ENCODE measurements at places on chromosomes 2 and 18.

DNA sequence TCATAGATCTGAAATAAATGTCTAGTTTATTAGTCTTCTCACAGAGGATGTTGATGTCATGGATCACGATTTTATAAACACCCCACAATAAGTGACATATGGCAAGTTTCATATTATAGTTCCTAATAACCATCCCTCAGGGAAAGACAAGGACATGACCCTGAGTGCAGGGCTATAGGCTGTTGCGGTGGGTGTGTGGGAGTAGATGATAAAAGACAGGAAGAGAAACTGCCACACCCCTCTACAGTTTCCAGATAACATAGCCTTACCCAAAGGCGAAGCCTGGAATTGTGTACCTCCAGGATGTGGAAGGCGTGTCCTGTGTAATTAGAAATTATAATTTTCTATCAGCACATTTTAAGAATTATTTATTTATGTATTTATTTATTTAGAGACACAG, 2.4 kb upstream of the NEDD4L start:
- DNase-seq = no peak

DNA sequence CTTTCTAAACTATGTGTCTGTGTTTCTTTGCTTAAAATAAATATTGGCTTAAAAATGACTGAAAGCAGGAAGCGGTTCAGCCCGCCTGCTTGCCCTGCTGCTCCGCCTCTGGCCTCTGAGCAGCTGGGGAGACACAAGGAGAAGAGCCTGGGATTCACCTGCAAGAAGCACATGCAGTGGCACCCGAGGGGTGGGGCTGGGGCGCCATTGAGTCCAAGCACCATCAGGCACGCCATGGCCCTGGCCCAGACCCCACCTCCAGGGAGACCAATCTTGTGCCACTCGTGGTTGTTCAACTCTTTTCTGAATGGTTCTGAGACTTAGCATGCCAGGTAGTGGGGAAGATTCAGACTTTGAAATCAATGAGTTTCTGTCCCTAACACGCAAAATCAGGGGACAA, 495.5 kb upstream of the MYT1L start:
- DNase-seq = no peak

DNA sequence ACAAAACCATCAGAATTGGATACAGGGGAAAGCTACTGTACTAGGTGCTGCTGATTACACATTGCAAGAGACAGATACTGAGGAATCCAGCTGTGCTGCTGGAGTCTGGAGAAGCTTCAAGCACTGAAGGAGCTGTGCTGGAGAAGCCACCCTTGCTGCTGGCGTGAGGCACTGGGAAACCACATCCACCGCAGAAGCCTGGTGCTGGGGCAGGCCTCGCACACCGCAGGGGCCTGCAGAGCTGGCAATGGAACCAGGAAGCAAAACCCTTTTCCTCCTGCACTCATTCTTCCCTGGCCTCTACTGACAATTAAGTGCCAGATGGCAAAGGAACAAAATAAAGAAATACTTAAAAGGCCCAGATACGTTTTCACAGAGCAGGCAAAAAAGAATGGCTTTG, 94.4 kb upstream of the MSH6 start:
- DNase-seq = no peak

GRCh38 chr18:35422237-35422636, 45.1 kb upstream of the ZNF396 start:
- no peak for DNase-seq

DNA sequence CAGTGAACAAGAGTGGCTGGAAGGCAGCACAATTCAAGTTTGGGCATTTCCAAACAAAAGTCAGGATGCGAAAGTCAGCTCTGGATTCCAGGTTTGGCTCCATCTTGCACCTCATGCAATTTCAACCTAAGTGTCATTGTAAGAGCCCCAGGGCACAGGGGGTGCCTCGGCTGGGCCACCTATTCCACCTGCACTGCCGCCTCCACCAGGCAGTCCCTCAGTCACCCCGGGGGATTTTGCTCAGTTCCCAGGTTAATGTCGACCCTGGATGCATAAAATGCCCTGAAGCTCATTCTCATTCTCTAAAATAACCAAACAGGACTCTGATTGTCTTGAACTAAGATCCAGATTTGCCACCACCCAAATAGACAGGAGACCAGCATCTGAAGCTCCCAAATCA, 77.6 kb downstream of the EDAR start:
- DNase-seq = no peak

DNA sequence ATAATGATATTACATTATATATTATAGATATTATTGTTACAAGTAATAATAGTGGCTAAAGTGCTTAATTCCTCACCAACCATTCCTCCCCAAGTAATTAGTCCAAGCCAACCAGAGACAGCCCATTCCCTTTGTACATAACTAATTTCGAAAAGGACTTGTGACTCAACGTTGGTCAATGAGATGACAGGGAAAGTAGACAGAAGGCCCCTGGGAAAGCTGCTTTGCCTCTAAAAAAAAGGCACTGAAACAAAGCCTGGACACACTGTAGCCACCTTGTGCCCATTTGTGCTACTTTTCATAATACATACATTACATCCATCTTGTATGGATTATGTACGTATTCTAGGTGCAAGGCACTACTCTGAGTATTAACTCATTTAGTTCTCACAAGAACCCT, 28.8 kb downstream of the COLEC12 start:
- no peak for DNase-seq

DNA sequence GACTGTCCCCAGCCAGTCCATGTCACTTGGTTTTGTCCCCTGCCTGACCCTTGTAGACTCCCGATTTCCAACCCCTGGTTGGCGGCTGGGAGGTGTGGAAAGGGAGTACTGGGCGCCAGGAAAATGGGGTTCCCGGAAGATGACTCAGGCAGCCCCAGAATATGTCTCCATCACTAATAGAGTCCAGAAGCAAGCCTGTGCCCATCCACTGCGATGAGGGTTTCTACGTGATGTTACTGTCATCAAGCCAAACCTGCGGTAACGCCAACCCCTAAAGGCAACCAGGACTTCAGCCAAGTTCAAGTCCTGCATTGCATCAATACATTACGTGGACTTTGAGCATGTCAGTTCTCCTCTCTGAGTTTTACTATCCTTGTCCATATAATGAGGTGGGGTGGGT, 62.0 kb upstream of the TAF1B start:
- DNase-seq = no peak

- DNase-seq = no peak
Measured at GRCh38 chr2:236871500-236872001, 214.1 kb upstream of the COPS8 start.

DNA sequence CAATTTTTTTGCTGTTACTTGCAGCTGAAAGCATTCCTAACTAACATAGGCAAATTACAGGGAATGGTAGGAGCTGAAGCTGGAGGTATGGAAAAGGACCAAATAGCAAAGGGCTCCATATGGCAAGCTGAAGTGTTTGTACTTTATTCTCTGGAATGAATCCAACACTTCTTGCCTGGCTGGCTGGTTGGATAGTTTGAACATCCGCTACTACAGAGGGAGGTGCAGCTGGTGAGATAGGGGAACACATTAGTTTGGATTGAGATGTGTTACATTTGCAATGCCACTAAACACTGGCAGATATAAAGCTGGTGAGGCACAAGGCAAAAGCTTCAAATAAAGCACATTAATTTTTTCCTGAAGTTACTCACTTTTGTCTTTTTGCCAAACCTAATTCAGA, 291.5 kb downstream of the SP3 start:
- no peak for DNase-seq

GRCh38 chr2:199797431-199798403, 53.3 kb downstream of the FTCDNL1 start:
- DNase-seq = no peak

- DNase-seq = no peak
Measured at GRCh38 chr2:170503563-170503962, 211.6 kb upstream of the SP5 start.

DNA sequence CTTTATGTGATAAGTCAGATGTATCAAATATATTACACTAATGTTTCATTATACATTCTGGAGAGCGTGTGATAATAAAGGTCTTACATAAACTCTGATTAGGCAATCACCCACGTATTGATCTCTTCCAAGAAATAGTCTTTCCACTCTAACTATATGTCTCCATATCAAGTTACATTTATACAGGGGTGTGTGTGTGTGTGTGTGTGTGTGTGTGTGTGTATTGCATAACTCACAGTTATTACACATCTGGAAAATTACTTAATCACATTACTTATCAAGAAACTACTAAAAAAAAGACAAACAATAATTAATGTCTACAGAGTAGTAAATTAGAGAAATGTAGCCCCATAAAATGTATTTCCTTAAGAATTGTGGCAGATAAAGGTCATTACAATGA, 339.8 kb downstream of the CDH19 start:
- no peak for DNase-seq

DNA sequence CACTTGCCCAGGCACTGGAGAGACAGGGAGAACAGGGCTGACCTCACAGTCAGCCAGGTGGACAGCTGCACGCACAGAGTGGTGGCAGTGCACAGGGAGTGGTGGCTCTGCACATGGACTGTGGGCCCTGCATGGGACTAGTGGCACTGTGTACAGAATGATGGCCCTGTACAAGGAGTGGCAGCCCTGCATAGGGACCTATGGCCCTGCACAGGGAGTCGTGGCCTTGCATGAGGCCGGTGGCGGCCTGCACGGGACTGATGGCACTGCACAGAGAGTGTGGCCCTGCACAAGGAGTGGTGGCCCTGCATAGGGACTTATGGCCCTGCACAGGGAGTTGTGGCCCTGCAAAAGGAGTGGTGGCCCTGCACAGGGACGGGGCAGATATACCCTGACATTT, 19.1 kb upstream of the STEAP3 start:
- DNase-seq = no peak

- no peak for DNase-seq
Measured at GRCh38 chr2:221437056-221437455, 135.0 kb downstream of the EPHA4 start.

- DNase-seq = no peak
Measured at GRCh38 chr2:213036836-213037235, 114.6 kb downstream of the IKZF2 start.

GRCh38 chr2:48677450-48677849, 59.8 kb downstream of the GTF2A1L start:
- DNase-seq = no peak

DNA sequence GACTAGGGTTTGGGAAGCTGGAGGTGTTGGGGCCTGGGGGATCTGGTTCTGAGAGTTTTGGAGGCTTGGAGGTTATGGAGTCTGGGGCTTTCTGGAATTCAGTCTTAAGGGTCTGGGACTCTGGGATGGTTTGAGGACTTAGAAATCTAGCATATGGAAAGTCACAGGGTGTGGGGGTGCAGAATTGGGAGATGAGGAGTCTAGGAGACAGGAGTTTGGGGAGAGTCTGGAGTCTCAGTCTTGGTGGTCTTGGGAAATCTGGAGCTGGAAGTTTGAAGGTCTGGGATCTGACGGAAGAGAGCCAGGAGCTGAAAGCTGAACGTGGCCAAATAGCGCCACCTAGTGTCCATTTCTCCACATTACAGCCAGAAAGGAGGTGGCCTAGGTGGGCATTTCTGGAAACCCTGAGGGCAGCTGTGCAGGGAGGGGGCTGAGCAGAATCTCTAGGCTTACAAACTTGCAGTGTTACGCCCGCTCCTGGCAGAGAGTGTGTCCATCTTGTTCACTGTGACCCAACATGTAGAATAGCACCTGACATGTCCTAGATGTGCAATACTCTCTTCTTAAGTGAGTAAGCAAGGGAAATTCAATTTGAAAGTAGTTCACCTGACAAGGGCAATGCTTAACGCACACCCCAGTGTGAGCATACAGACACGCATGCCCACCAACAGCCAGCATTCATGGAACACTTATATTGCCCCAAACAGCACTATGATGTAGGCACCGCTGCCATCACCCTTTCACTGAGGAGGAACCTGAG, 204.8 kb downstream of the TFCP2L1 start:
- DNase-seq = peak; percentile 10

DNA sequence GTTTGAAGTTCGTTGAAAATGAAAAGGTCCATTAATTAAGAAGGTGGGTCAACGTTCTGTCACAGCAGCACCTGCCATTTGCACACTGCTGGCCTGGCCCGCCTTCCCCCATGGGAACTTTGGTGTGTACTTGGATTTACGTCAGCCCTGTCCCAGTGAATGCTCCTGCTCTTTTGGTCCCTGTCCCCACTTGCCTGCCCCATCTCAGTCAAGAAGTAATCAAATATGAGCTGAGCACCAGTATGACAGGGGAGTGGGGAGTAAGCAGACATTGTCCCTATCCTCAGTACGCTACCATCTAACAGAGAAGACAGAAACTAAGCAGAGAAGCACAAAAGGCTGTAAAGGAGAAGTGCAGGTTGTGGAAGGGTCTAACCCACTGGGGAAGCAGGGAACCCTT, 65.1 kb downstream of the SLC4A3 start:
- DNase-seq = no peak

GRCh38 chr2:240255811-240256703, 115.6 kb upstream of the OTOS start:
- no peak for DNase-seq

DNA sequence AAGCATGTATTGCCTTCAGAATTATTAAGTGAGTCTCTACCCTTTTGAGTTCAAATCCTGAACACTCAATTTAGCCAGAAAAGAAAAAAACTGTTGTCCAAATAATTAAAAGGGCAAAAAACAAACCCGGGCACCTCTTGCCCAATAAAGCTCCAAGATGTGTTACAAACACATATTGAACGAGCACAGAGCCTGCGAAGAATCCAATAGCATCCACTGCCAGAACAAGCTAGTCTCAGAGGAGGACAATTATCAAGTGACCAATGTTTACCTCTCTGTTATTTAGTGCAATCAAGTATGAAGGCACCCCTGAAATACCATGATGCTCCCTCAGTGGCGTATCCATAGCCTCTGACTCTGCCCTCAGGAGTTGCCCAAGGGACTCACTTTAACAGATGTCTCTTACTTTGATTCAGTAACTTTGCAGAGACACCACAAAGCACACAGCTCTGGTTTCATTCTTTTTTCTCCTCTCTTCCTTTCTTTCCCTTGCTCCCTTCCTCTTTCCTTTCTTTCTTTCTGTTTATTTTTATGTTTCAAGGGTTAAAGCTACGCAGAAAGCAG, 93.5 kb upstream of the SPATS2L start:
- no peak for DNase-seq

DNA sequence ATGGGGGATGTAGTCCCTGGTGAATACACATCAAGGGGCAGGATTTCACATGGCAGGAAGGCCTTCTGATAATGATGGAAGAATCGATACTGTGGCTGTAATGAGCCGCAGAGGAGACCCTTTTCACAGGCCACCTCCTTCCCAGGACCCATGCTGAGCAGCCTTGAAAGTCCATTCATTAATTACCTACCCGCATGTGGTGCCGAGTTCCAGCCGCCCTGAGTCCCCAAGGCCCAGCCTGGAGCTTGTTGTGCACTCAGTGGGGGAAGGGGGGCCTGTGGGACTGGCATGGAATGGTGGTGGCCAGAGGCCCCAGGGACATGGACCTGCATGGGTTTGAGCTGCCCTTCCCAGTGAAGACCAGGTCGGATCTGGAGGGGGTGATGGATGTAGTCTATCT, 25.5 kb downstream of the ASB18 start:
- DNase-seq = no peak

- no peak for DNase-seq
Measured at GRCh38 chr18:55522011-55522410, 66.0 kb downstream of the TCF4 start.
